Dermis microvascular lymphatic vessel endothelial cell (primary cell): ENCODE measurements at places on chromosomes 13 and 19.

- peak; percentile 28 for DNase-seq
These were observed 9.6 kb downstream of the C19orf53 start for GRCh38 chr19:13783565-13784500.

DNA sequence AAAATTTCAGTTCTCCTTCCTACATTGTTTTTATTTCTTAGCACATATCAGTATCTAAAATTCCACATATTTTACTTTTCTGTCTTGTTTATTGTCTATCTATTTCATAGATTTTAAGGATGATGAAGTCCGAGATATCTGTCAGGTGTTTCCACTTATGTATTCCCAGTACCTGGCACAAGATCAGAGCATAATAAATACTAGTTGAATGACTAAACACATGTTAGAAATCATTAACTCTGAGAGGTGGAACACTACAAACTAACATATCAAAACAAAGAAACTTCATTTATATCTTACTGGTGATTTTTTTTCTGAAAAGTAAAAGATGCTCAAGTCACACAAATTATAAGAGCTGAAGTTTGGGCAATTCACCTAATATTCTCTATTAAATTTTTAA lies 1208.3 kb downstream of the PCDH9 start:
- no peak for DNase-seq

GRCh38 chr13:80100636-80101035 lies 240.3 kb downstream of the SPRY2 start:
- DNase-seq = no peak

- no peak for DNase-seq
These were observed 211.1 kb downstream of the TEX29 start for GRCh38 chr13:111531505-111531904.

DNA sequence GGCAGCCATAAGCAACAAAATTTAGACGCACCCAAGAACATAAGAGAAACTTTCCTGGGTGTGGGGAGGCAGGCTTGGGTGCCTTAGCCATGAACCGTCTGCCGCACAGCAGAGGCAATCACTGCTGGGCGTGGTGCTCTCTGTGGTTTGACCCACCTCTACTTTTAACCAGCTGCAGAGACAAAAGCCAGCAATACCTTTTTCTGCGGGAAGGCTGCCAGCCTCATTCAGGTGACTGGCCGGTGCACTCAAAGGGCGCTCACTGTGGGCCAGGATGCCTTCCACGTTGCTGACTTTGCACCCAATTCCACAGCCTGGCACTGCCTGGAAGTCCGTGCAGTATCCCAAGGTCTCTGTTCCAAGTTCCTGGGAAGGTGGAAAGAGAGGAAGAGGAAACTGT lies 69.1 kb downstream of the ATP7B start:
- DNase-seq = no peak

DNA sequence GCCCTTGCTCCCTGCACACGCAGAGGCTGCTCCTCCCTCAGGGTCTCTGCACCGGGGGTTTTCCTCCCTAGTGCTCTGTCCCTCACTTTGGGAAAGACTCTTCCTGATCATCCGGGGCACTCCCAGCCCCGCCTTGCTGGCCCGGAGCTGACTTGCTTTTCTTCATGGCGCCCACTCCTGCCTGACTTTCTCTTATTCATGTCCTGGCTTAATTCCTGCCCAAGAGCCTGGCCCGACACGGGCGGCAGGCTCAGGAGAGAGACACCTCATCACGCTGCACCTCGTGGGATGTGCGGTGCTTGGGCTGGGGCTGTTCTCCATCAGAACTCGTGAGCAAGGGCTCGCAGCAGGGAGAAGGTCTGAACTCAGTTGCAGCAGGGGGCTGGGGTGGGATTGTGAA lies 11.8 kb upstream of the PLA2G4C start:
- no peak for DNase-seq

DNA sequence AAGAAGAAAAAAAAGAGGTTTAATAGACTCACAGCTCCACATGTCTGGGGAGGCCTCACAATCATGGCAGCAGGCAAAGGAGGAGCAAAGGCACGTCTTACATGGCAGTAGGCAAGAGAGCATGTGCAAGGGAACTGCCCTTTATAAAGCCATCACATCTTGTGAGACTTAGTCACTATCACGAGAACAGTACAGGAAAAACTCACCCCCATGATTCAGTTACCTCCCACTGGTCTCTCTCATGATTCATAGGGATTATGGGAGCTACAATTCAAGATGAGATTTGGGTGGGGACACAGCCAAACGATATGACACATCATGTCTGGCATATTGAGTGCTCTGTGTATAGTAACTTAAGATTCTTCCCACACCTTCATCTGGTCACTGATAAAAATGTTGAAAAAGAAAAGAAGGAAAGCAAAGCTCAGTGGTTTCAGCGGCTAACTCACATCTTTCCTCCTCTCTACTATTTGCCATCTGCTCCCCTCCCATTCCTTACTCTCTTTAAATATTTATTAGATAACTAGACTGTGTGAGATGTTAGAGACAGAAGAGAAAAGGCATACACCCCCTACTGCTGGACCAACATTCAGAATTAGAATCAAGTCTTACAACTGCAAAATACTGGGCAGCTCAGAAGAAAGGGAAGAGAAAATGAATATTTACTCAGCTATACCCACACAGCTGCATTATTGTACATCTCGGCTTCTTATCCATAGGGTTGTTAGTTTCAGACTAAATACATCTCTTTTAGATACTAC lies 60.1 kb upstream of the AKAP11 start:
- DNase-seq = no peak

- peak; percentile 85 for DNase-seq
These were observed 5.5 kb downstream of the HRC start for GRCh38 chr19:49149652-49150105.

- DNase-seq = no peak
These were observed 194.0 kb upstream of the PCDH17 start for GRCh38 chr13:57437587-57437986.

DNA sequence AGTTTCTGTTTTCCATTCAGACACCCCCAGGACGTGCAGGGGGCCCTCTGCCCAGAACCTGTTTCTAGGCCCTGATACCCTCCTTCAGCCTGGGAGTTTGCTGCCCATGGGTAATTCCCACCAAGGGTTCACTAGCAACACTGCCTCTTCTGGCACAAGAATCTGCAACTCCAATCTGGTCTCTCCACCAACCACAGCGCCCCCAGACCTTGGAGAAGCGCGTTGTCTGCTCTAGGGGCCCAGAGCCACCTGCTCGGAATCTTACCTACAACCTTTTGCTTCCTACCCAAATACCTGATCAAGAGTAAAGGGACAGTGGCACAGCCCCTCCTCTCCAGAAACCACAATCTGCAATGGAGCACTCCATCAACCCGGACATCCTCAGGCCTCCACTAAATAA lies 763 bp downstream of the ZNF180 start:
- no peak for DNase-seq

DNA sequence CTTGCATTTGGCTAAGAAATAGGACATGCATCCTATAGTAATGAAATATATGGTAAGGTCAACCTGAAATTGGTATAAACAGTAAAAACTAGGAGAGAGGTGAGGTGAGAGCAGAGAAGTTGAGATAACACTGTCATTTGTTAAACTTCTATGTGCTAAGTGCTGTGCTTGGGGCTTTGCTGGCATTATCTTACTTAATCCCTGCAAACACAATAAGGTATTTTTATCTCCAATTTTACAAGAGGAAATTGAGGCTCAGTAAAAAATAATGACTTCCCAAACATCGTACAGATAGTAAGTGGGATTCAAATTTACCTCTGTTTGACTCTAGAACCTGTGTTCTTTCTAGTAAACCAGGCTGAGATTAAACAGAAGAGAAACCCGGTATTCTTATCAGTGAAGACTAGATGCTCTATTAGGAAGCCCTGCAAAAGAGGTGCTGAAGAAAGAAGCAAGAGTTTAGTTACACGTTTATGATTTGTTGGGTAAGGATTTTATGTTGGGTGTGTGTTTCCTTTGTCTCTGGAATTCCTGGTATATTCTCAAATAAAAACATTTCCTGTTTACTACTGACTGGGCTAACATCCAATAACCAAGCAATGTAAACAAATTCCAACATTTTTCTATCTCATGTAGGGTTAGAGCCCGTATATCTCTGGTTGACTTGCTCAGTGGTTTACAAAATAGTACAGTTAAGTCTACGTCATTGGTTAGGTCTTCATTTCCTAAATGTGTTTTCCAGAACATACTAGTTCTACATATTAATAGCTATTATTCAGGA lies 137.3 kb upstream of the FNDC3A start:
- DNase-seq = peak; percentile 71

DNA sequence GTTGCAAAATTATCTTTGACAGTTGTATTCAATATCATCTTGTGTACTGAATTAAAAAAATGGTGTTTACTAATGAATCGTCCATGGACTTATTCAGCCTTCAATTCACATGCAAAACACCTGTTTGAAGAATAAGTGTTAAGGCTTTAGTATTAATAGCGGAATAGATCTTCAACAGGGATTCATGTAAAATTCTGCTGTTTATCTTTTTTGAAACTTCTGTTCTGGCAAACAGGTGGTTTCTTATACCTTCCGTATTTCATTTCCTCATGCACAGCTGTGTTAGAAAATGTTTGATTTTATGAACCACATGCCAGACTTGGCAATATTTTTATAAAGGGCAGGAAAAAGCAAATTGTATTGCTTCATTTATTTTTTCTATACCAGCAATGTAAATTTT lies 255.7 kb downstream of the DACH1 start:
- DNase-seq = no peak

- DNase-seq = no peak
These were observed 3.1 kb downstream of the ZIC2 start for GRCh38 chr13:99984461-99985240.

DNA sequence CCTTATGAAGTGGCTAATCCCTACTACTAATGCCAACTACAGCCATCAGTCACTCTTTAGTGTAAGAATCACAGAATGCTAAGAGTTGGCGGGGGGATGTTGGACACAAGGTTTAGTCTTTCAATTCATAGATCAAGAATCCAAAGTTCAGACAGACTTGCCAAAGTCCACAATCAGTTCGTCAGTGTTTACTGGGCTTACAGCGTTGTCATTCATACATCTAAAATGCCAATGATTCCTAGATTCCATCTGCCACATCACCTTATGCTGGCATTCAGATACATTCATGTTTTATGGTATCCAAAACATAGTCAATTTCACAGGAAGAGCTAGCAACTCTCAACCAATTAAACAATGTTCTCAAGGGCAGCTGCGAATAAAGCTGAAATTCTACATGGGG lies 18.1 kb downstream of the RCBTB2 start:
- DNase-seq = no peak

DNA sequence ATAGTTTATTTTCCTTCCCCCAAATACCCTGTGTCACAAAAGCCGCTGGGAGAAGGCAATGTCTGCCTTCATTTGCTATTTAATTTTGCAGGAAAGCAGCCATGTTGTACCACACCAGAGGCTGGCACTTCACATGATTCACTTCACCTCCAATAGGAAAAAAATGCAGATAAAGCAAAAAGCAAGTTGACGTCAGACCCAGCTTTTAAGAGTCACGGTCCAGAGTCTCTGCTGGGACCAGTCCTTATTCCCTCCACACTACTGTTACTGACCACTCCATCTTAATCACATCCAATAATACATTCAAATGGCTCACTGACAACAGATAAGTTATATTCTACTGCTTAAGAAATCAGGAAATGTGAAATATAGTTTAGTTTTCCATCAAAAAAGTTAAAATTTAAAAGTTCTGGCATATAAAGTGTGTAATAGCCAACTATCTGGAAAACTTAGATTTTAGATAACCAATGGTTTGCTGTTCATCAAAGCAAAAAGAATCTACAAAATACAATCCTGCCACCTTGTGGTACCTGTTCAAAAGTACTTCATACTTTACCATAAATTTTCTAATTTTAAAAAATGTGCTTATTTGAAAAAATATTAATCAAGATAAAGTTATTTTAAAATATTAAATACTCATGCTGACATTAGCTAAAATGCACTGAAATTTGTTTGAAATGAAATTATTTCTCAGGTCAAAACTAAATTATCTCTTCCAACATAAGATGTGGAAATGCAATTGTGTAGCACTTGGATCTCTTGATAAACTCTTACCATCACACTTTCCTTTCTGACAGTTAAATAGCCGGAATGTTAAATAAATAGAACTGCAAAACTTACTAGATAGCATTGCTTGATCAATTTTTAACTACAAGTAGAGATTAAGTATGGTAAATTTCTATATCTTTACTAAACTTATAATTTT lies 97.3 kb downstream of the SERP2 start:
- DNase-seq = peak; percentile 60

DNA sequence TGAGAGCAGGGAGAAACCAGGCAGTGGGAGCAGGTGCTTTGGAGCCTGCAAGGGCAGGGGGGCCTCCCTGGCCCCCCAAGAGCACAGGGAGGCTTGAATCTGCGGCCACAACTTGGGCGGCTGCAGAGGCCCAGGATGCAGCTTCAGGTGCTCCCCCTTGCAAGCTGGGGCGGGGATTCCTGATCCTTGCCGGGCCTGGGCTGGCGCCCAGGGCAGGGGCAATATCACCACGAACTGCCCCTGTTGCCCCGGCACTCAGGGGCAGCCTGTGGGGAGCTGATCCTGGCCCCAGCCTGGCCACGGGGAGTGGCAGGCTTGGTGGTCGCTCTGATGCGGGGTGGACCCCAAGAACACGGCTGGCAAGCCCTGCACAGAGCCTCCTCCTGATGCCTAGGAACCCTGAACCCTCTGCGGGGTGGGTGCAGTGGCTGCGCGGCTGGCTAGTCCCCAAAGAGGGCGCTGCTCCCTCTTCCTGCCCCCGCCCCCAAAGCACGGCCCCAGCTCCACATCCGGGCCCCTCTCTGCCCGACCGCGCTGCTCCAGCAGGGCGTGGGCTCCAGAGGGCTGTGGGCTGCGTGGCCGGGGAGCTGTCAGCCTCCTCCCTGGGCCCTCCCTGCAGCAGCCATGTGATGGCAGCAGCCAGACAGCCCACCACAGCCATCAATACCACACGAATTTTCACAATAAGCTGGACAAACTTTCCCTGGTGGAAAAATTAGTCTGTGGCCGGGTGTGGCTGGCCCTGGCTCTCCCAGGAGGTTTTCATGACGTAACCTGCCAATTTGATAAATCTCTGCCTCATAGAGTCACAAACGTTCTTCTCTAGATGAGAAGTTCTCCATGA lies 21.0 kb downstream of the TNFSF9 start:
- no peak for DNase-seq

DNA sequence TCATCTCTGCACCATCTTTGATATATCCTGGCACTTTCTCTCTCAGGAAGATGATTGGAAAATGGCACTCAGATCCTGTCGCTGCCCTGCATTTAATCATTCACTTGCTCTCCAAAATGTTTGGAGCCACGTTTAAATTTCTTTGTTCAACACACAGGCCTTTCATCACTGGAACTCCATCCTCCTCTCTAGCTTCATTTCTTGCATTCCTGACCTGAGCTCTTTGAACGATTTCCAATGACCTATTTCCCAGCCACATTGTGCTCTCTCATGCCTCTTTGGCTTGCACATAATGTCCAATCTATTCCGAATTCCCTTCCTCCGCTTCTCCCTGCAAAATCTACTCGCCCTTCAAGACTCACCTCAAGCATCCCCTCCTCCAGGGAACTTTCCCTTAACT lies 287.4 kb upstream of the NBEA start:
- no peak for DNase-seq

- DNase-seq = peak; percentile 34
These were observed 53.4 kb downstream of the PDS5B start for GRCh38 chr13:32639502-32640105.

GRCh38 chr19:22545751-22546150 lies 88.4 kb upstream of the ZNF492 start:
- DNase-seq = peak; percentile 4
